Stimulated activated CD8-positive, alpha-beta memory T cell treated with anti-CD3 and anti-CD28 coated beads, Interleukin-4, amount 100 ng/mL, for 4 hours (primary cell): ENCODE measurements at places on chromosomes 5 and 9.
A peak's percentile ranks its signal among the peaks of the same experiment; 100 is the strongest.

DNA sequence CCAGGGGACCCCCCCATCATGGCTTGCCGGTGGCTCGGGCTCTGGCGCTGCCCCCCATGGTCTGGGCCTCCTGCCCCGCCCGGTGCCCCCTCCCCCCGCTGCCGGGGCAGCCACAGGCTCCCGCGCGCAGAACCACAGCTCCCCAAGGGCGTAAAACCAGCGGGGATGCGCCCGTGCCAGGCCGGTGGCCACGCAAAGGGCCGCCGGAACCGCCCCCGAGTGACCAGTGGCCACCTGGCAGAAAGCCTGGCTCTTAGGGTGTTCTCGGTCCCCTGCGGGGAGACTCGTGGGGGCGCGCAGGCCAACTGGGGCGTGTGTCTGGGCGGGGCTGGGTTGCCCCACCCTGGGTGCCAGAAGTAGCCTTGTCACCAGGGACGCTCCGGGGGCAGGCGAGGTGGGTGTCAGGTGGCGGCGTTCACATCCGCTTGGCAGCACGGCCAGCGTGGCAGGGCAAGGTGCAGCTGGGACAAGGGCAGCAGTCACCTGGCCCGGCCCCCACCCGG, 515 bp upstream of the AGPAT2 start:
- DNase-seq = no peak

DNA sequence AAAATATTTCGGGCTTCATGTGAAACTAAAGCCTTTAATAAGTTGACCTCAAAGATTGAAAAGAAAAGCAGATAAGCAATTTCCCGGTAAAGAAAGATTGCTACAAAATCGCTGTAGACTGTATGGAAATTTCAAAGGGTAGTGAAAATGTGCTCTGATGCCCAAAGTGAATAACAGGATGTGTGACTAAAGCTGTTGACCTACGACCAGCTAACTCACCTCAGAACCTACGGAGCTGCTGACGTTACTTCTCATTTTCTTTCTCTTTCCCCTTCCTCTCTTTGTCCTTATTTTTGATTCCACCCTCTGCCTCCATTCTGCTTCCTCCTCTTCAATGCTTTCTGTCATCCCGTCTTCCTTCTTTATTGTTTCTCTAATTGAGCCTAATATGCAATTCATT, 103.2 kb downstream of the PDE4D start:
- no peak for DNase-seq

DNA sequence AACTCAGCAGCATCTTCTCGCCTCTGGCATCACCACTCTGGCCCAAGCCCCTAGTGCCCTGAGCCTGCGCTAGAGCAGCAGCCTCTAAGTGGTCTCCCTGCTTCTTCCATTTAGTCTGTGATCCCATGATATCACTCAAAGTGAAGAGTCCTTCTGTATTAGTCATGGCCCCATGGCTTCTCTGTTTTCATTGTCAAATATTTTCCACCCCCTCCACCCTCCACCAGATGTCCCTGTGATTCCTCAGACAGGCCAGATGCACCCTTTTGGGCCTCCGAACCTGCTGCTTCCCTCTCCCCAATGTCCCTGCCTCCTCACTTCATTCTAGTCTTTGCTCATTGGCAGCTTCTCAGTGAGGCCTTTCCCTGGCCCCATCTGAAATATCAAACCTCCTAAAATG, 299.2 kb downstream of the SPOCK1 start:
- DNase-seq = no peak

- DNase-seq = no peak
Measured at GRCh38 chr5:160007514-160007913, 1.4 kb upstream of the TTC1 start.

- DNase-seq = peak; percentile 23
Measured at GRCh38 chr5:62284946-62285891, 20.8 kb upstream of the KIF2A start.

DNA sequence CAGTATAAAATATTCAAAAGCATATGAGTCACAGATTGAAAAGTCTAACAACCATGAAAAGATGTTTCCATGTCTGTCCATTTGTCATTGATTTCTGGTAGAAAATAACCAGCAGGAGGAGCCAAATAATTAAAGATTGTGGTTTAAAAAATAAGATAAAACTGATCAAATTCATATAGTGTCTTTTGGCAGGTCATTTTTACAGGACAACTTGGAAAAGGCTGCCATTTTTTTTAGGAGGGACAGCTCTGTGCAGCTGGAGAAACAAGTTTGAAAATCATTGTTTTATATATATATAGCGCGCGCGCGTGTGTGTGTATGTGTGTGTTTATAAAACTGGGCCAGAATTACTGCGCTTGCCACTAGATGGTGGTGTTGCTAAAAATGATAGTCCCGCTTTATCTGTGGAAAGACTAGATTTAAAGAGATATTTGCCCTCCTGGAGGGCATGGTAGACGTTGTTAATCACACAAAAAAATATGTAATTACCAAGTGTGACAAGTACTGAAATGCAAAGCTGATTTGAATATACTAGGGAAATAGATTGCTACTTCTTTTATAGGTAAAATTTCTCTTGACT, 1.3 kb upstream of the TRMO start:
- peak; percentile 45 for DNase-seq

DNA sequence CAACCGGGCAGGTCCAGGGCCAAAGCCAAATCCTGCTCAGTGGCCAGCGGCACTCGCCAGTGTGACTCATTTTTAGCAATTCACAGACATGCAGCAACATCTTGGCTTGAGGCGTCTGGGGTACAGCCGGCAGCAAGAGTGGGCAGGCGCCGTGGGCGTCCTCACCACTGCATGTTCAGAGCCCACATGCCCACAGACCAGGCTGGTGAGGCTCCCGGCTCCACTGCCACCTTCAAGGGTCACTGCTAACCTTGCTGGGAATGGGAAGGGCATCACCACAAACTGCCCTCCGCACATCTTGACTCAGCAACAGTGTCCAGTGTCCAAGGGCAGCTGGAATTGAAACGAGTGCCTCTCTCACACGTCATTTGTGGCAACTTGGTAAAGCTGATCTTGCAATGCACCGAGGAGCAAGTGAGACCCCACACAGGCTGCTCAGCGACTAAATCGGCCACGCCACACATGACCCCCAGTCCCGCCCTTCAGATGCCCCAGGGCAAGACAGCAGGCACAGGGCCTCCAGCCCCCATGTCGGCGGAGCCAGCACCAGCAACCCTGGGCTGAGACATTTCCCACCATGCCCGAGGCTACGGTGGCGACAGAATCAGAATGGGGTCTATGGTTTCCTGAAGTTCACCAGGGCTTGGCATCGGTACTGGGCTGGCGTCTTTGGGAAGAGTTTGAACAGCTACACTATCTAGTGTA, 140.3 kb downstream of the ROR2 start:
- no peak for DNase-seq

GRCh38 chr5:36536616-36537005, 69.8 kb upstream of the SLC1A3 start:
- DNase-seq = no peak

- no peak for DNase-seq
Measured at GRCh38 chr5:78260771-78261170, 33.7 kb downstream of the AP3B1 start.

GRCh38 chr9:14346811-14347405, 33.0 kb upstream of the NFIB start:
- no peak for DNase-seq

DNA sequence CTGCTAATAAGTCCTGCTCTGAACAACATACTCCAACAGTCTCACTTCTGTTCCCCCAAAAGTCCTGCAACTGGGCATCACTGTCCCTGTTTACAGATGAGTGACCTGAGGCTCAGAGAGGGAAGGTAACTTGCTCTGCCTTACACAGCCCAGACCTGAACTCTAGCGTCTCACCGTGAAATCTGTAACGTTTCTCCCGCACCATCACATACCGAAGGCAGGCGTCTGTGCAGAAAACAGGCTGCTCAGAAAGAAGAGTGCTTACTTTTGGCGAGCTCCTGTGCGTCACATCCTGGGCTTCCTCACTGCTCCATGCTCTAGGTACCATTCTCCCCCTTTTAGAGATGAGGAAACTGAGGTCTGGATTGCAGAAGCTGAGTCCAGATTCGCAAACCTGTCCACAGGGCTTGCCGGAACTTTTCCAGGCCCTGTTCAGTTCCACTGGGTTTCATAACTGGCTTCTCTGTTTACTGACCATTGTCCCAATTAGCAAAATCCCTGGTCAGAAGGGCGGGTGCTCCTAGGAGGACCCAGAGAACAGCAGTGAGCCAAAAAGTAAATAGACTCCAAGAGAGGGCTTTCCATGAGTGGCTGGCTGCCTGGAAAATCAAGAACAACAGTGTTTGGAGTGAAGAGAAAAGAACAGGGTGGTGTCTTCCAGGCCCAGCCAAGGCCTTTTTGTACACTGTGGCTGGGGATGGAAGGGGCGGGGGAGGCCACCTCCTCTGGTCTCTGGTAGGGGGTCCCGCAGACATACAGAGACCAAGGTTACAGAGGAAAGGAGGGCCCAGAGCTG, 27.1 kb downstream of the GSN start:
- no peak for DNase-seq

DNA sequence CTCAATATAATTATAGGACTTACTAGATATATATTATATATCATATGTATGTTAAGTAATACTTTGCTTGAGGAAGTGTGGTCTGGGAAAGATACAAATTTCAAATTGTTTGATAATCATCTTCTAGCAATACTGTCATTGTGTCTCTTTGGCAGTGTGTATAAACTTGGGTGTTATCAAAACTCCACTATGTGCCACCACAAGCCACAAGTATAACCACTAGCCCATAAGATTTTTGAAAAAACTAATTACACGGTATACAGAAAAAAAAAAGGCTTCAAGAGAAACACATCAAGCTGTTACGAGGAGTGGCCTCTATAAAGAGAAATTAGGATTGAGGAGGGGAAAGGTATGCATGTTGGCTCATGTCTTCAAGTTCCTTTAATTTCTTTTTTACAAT, 44.7 kb upstream of the PCSK5 start:
- no peak for DNase-seq

DNA sequence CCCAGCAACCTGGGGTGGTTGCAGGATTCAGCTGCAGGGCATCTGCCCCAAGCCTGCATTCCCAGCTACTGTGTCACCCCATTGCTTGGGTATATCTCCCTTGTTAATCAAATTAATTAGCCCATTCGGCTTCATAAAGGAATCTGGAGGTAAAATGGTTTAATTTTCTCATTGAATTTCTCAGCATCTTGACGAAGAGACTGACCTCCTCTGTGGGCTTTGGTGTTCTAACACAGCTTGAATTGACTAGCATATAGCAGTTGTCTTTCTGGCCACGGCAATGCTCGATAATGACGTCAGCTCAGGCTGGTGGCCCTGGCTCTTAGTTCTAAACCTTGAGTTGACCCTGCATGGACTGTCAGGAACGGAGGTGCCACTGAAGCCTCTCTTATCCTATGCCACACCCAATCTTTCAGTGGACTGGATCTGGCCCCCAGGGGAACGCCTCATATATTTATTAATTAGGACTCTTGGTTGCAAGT, 72.4 kb downstream of the MSX2 start:
- no peak for DNase-seq

DNA sequence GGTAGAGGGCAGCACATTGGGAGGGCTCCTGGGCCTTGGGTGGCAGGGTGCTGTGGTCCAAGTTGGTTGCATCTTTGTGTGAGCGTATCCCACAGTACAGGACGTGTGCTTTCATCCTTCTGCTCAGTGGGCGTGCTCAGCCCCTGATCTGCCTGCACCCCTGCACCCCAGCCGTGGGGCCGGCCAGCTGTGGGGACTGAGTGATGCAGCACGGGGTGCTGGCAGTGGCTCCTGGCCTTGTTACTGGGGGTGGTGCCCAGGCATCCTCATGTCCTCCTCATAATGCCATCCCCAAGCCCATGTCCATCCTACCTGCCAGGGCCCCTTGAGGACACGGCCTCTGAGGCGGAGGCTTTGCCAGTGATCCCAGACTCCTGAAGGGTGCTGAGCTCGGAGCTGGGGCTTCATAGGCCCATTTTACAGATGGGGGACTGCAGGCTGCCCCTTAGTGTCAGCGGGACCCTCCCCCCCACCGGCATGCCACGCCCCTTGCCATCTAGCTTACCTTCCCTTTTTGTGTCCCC, 100.7 kb downstream of the PHF2 start:
- DNase-seq = no peak

- no peak for DNase-seq
Measured at GRCh38 chr9:69964446-69964845, 79.2 kb upstream of the MAMDC2 start.

- no peak for DNase-seq
Measured at GRCh38 chr9:38345851-38346755, 46.4 kb upstream of the ALDH1B1 start.

GRCh38 chr9:117718701-117719100, 14.5 kb downstream of the TLR4 start:
- no peak for DNase-seq

- DNase-seq = no peak
Measured at GRCh38 chr9:124054582-124055227, 43.1 kb downstream of the LHX2 start.

GRCh38 chr5:5726401-5726800, 303.9 kb downstream of the ICE1 start:
- no peak for DNase-seq

DNA sequence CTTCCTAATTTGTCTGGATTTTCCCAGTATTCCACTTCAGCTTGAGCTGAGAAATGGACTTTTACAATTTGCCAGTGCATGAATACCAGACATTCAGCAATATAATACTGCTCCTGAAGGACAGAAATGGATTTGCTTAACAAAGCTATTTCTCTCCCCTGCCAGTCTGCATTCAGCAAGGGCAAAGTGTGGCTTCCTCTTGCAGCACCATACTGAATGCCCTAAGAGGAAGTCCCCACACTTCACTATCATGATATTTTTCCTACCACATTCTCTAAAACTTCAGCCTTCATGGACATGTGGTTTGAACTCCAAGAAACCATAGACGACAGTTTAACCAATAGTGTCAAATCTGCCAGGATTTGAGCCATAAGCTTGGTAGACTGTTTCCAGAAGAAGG, 19.8 kb upstream of the TLE4 start:
- DNase-seq = no peak

DNA sequence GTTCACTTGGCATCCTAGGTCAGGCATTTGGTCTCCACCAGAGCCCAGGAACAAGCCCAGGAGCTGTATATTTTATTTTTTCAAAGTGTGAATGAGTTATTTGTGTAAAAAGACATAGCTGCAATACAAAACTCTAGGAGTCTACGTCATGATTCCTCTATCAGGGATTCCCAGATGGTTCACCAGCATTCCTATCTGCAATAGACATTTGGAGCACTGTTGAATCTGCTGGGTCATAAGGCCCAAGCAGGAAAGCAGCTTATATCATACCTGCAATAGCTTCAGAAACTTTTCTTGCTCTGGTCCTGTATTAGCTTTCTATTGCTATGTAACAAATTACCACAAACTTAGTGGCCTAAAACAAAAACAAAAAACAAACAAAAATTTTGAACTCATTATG, 16.7 kb upstream of the DELE1 start:
- no peak for DNase-seq

DNA sequence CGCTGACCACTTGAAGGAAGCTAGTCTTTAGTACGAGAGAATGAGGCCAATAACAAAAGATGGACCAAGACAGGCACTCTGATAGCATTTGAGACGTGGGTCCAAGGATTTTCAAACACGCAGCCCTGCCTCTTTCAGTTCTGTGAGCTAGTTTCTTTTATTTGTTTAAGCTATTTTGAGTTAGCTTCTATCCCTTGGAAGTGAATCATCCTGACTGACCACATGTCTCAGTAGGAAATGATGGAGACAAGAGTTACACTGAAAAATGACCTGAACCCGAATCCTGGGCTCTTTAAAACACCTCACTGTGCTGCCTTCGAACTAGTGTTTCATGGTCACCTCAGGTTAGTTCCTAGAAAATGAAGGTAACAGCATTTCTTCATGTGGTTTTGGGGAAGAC, 9.9 kb downstream of the TEK start:
- DNase-seq = no peak
